ENCODE measurements at places on chromosomes 1 and 21.

- DNase-seq = no peak
Measured at GRCh38 chr1:27864264-27864895, 8.0 kb upstream of the THEMIS2 start.

GRCh38 chr1:180218806-180219765 is 11.0 kb upstream of the LHX4 start:
- no peak for DNase-seq

DNA sequence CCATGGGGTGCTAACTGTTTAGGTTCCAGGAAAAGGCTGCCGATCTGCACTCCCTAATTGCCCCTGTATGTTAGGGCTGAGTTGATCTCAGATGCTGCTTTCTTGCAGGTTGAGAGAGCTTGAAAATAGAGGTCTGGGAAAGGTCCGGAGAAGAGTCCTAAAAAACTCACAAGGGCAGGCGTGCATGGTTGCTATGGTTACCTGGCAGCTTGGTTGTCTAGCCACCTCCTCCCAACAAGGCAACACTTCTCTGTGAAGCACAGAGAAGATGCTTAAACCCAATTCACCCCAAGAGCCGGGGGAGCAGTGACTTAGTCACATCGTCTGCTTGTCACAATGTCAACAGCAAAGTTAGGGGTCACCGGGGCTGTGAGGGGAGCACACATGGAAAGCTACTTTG is 31.0 kb upstream of the LRRC52 start:
- no peak for DNase-seq

GRCh38 chr1:47783638-47784496 is 213.3 kb downstream of the TRABD2B start:
- no peak for DNase-seq

- DNase-seq = no peak
Measured at GRCh38 chr1:100449477-100449876, 88.5 kb upstream of the GPR88 start.

- no peak for DNase-seq
Measured at GRCh38 chr1:5516756-5517155, 475.5 kb downstream of the NPHP4 start.

DNA sequence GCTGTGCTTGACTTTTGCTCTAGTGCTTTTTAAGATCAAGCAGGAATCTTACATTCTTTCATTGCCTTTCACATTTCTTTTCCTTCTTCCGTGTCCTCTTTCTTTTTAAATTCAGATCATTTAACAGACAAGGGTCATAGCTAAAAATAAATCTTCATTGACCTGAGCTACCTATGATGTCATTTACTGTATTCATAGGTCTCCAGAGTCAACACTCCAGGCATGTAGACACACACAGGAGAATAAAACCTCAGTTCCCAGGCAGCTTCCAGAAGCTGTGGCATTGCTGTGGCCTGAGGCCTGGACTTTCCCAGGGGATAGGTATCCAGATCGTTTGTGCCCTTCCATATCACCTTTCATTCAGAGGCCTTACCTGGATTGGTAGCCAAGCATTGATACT is 38.5 kb upstream of the ENAH start:
- DNase-seq = no peak

DNA sequence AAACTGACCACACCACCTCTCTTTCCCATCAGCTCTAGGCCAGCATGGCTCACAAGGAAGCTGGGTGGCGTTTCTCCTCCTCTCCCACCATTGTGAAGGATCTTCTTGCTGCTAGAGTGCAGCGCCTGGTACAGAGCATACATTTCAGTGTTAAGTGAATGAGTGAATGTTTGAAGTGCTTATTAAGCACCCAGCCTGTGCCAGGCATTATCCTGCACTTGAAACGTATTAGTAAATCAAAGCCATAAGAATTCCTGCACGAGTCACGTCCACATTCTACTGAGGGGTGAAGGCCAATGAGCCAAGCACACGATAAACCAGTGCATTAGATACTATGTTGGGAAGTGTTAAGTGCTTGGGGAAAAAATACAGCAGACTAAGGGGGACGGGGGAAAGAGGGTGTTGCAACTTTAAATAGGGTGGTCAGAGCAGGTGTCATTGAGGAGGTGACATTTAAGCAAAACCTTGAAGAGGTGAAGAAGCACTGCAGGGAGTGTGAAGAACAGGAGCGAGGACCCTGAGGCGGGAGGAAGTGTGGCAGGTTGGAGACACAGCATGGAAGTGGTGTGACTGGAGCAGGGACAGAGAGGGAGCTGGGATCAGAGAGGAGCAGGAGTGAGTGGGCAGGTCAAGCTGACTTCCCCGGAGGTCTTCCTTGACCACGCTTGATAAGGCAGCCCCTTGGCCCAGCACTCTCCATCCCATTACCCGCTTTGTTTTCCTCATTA is 48.5 kb upstream of the LRRN2 start:
- no peak for DNase-seq

- DNase-seq = no peak
Measured at GRCh38 chr1:108716437-108717230, 3.9 kb downstream of the FNDC7 start.

GRCh38 chr1:156794506-156795373 is 21.9 kb downstream of the SH2D2A start:
- no peak for DNase-seq

DNA sequence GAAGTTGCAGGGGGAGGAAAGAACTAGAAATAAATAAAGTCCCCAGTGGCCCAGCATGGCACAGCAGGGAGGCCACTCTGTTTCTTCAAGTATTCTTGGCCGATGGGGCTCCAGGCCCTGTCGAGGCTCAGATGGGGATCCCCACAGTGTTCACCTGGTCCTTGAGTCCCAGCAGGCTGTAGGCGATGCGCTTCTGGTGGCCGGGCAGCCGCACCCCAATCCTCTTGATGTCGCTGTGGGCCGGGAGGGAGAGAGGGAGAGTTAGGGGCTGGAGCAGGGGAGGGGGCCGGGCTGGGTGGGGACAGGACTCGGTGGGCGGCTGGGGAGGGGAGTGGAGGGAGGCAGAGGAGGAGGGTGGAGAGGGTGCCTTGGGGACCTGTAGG is 30.8 kb downstream of the EPHA2 start:
- DNase-seq = no peak

DNA sequence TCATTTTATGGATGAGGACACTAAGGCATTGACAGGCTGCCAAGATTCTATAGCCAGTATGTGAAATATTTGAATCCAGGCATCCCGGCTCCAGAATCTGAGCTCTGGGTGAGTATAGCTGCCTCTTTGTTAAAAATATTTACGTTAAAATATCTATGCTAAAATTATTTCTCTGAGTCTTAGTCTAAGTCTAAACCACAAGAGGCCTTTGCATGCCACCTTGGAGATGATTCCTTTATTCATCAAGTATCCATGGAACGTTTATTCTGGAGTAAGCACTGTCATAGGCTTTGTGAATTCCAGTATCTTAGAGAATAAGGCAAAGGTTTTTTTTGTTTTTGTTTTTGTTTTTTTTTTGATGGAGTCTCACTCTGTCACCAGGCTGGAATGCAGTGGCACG is 116.4 kb downstream of the GREM2 start:
- DNase-seq = no peak

DNA sequence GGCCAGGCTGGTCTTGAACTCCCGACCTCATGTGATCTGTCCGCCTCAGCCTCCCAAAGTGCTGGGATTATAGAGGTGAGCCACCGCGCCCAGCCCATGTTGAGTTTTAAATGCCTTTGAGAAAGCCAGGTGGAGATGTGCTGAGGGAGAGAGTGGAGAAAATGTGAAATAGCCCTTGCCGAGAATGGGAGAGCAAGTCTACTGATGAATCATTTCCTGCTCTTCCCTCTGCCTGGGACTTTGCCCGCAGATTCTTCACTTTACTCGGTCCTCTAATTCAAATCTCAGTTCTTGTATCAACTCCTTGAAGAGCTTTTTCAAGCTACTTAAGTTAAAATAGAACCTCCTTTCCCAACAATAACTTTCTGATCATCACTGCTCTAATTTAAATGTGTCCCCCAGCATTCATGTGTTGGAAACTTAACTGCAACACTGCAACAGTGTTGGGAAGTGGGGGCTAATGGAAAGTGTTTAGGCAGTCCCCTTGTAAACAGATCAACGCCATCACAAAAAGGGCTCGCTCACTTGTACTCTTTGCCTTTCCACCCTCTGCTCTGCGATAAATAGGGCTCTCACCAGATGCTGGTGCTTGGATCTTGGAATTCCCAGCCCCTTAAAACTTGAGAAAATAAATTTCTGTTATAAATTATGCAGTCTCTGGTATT is 27.8 kb downstream of the OSBPL9 start:
- no peak for DNase-seq

DNA sequence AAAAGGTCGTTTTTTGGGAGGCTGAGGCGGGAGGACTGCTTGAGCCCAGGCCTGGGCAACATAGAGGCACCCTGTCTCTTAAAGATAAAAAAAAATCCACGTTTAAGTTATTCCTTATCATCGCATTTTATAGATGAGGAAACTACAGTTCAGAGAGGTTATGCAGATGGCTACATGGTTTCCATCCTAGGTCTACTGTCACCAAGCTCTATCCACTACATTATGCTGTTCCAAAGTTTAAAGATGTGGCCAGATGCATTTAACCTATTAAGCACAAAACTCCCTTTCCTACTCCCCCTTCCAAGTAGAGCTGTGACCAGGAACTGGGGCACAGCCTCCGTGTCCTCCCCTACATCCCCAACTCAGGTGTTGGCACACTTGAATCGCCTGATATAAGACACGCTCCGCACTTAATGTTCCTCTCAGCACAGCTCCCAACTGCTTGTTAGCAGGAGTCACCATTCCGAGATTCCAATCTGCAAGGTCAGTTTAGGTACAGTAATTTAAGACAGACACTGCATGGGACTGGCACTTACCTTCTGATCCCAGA is 1.3 kb downstream of the TAF5L start:
- no peak for DNase-seq

DNA sequence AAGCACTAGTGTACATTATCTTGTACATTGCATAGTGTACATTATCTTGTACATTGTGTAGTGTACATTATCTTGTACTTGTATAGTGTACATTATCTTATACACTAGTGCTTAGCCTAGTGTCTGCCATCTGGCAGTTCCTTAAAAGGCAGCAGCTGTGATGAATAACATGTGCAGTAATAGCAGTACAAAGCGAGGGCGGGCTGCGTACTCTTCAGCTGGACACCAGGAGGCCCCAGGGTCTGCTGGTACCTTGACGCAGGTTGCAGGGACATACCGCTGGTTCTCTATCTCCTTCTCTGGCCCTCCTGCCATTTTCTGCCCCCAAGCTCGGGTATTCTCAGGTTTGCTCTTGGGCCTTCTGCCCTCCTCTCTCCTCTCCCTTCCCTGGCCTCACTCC is 149.6 kb downstream of the SEC16B start:
- no peak for DNase-seq

DNA sequence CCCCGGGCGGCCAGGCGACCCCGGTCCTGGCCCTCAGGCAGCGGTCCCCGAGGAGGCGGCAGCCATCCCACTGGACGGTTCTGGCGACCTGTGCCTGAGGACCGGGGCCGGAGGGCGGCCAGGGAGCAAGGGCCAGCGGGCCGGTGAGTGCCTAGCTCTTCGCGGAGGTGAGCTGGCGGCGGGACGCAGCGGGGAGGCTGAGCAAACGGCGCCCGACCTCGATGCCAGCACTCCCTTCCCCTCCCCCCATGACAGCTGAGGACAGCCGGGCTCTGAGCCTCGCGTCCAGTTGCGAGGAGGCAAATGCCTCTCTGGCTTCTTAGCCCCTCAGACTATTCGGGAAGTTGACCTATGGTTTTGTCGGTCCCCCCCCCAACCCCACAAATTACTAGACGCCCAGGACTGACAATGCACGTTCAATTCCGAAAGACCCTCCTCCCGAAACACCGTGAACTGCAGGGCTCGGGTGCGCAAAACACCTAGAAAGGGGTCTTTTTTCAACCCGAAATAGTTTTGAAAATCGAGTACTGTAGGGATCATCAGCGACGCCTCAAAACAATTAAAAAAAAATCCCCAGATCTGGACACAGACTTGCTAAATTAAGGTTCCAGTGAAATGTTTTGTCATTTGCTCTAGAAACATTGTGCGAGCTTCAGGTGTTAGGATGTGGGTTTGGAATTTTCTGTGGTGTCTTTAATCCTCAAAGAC is 8.3 kb downstream of the CDKN2C start:
- no peak for DNase-seq

GRCh38 chr1:8691662-8692061 is 125.8 kb downstream of the RERE start:
- no peak for DNase-seq

DNA sequence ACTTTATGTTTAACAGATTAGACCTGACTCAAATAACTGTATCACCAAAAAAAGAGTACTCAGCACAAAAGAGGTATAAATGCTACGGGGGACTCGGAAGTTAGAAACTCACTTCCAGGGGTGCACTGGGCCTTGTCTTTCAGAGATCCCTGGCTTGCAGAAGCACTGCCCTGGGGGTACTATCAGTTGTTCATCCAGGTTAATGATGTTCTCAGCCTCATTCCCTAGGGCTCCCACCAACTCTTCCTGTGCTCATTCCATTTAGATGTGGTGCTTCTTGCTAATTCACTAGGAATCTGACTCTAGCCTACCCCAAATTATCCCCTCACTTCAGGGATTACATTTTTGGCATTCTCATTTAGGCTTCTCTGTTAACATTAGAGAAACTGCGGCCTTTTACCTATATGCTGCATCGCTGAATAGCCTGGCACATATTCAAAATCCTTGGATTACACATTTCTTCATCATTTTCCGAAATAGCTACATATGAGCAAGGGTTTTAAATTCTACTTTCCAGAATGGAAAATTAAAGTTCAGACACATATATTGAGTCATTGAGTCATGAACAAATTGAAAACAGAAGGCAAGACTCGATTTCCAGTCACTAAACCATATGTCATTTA is 338.5 kb downstream of the KCTD3 start:
- DNase-seq = no peak

GRCh38 chr1:247089616-247090375 is 11.2 kb upstream of the ZNF670 start:
- no peak for DNase-seq
